ENCODE measurements at places on chromosomes 16 and 17. TPM values are rescaled to one million over a fixed set of nuclear protein-coding genes. Genes with fewer than 3 reads are reported as not detected.

CPHXL2 gene
- not detected for total RNA-seq

ASB16 gene
- total RNA-seq = 14.5 TPM

ZNF785 gene
- 7.6 TPM for total RNA-seq

GDPD3 gene
- 2.2 TPM for total RNA-seq

GRCh38 chr17:44362459-44362948, 1.1 kb downstream of the FAM171A2 start:
- peak; percentile 43 for DNase-seq

DNA sequence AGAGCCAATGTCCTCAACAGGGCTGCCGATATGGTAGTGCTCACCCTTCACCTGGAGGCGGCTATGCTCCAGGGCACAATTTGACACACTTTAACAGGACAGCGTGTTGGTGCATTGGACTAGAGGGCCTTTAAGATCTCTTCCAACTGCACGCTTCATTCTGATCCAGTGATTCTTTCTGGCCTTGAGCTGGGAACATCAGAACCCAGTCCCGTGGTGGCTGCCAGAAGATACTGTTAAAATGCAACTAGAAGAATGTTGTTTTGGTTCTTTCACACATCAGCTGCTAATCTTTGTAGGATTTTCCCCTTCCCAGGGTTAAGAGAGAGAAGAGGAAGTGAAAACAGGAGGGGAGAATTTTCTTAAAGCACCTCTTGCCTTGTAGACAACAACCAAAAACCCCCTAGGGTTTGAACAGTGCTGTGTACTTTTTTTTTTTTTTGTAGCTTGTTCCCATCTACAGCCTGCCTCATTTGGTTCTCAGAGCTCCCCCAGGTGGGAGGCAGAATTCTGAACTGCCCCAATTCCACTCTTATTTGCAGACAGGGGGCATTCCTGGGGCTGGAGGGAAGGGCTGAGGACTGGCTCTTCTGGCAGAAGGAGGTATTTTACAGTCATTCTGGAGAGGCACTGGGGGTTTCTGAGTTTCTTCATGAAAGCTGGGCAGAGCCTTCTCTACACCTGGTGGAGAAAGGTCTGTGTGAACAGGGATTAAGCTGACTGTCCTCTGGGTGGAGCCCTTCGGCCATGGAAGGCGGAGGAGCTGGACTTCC, 32.4 kb downstream of the SMARCE1 start:
- DNase-seq = no peak

DNA sequence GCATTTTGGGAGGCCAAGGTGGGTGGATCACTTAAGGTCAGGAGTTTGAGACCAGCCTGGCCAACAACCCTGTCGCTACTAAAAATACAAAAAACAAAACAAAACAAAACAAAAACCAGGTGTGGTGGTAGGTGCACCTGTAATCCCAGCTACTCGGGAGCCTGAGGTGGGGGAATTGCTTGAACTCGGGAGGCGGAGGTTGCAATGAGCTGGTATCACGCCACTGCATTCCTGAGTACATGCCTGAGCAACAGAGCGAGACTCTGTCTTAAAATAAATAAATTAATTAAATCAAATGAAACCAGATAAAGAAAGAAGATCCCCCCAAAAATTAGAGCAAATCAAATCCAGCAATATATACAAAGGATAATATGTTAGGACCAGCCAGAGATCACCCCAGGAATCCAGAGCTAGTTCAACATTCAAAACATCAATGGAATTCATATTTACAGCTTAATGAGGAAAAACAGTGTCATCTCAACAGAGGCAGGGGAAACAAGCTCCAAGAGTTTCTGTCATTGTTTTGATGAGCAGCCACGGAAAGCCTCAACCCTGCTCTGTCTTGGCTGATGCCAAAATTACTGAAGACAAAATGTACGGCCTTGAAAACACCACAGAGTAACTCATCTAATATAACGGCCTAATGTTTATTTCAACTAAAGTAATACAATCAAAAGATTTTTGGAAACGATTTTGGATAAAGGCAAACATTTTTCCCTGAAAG, 3.7 kb downstream of the PEMT start:
- DNase-seq = no peak

DNA sequence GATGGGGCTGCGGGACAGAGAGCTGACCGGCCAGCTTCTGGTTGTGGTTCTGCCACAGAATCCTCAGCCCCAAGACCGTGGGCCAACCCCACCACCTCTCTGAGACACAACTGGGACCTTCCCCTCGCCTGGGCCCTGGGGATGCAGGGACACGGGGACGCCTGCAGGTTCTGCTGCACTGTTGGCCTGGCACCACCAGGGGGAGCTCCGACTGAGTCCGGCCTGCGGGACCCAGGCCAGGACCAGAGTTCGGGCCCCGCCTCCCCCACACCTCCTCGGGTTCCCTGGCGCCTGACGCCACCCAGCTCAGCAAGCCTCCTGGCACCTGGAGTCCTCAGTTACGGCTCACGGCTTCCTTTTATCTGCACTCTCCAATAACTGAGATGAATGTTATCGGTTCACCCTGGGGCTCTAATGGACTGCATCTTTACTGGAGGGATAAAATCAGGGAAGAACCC, 27.3 kb downstream of the TBC1D16 start:
- DNase-seq = peak; percentile 90

- no peak for DNase-seq
These were observed 9.7 kb downstream of the ACLY start for GRCh38 chr17:41909088-41909487.

- DNase-seq = no peak
These were observed 5.3 kb upstream of the KAT7 start for GRCh38 chr17:49783071-49783715.

- peak; percentile 84 for DNase-seq
These were observed 948 bp downstream of the UTP18 start for GRCh38 chr17:51261024-51261963.

GRCh38 chr17:4553669-4554068, 1.5 kb downstream of the MYBBP1A start:
- DNase-seq = peak; percentile 53

DNA sequence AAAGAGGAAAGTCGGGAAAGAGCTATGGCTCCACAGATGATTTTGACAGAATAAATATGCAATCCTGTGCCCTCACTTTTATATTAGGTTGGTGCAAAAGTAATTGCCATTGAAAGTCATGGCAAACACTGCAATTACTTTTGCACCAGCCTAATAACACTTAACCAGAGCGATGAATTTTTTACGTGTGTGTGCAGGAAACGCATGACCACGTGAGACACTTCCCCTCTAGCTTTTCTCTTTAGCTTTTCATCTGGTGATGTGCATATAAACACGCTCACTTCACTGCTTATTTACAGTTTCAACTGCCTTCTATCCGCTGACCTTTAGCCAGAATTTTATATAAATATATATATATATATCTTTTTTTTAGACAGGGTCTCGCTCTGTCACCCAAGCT, 216.3 kb upstream of the PSMD7 start:
- no peak for DNase-seq

DNA sequence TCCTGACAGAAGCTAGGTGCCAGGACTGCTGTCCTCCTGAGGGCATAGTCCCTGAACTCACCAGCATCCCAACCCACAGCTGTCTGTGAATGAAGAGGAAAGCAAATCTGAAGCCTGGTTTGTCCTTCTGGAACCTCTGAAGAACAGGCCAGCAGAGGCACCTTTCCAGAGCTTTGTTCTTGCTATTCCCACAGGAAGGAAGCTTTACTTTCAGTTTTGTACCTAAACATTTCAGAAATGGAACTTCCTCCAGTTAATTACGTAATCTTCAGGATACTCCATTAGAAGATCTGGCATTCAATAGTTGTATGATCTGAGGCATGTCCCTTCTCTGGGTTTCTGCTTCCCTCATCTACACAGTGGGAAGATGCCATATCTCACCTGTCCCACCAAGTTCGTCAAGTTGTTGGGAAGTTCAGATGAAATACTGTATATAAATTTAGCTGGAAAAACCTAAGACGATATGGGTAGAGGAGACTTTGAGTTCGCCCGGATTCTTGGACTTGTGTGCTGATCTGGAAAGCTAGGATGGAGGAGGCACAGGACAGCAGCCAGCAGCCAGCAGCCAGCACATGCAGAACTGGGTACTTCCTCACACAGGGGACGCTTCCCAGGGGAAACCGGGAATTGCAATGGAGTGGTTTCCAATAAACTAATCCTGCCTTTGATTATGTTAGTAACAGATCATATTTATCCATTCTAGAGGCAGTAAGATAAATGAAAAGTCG, 22.4 kb downstream of the NXPH3 start:
- no peak for DNase-seq
